ENCODE measurements at places on chromosomes 1 and 21.

DNA sequence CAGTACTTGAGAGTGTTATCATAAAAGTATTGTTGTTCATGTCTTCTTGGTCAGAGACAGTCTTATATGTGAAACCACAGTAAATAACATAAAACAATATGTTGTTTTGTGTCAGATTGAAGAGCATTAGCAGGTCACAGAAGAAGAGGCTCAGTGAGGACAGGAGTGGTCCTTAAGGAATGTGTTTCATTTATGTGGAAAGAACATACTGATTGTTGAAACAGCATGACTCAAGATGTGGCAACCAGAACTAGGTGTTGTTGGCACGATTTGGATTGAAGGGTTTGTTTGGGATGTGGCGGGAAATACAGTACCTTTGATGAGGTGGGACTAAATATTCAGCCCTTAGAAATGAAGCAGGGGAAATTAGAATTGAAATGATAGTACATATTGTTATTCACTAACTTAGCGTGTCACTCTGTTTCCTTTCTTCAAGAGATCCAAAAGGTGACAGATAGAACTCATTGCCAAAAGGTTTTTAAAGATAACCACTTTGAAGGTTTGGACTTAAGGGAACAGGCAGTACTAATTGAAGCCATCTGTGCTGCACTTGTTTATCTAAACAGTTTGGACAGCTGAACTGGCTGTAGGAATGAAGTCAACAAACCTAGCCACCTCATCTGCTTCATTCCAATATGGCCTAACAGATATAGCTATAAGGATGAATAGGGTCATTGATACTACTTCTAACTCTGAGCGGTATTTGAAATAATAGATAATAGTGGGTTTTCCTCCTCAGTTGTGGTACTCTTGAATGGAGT lies 14.4 kb downstream of the RALGPS2 start:
- no peak for DNase-seq

- DNase-seq, result no peak
Measured at GRCh38 chr1:172936088-172936645, 114.6 kb downstream of the TNFSF18 start.

- no peak for DNase-seq
Measured at GRCh38 chr1:27120854-27121253, 34.1 kb downstream of the SLC9A1 start.

DNA sequence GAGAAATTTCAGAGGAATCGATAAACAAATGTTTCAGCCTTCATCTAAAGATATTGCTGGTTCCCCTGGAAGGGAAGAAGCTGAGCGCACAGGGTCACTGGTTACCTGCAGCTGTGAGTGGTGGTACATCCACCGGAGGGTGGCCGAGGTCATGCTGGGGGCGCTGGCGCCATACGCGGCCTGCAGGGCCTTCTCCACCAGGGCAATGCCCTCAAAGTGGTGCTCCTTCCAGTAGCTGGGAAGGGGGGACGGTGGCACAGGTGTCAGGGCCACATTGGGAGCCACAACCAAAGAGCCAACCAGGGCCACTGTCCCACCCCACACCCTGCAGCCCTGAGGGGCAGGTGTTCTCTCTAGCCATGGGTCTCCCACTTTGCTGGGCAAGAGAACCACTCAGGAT lies 4.7 kb downstream of the AKR7A3 start:
- DNase-seq, result no peak

DNA sequence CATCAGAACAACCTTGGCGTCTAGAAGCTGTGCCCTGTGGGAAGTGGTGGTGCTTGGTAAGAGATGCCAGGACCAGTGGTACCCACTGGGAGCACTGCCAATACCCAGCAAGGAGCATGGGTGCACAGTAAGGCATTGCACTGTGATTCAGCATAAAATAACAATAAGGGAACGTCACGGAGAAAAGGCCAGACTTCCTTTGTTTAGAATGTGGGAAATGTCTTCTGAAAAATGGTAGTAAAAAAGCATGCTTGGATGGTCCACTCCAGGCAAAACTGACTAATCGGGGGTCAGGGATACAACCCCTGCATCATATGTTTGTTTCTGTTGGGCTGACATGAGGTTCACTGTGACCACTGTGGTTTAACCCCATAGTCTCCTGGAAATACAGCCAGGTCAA lies 14.7 kb downstream of the METTL18 start:
- peak; percentile 3 for DNase-seq

DNA sequence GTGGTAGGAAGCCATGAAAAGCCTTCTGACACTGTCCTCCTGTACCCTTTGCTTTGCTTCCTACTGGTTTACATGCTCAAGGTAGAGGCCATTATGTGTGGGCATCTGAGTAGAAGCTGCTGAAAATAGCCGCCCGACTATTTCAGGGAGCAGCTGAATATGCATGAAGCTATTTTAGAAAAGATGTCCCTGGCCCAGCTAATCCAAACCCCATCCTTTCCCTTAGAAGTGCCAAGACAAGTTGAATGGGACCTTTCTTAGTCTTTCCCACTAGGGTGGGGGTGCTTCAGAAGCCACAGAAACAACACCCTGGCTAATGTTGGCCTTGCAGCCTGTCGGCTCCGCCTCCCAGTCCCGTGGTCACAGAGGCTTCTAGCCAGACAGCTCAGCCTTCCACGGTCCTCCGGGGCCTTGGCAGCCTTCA lies 205.1 kb upstream of the EDN2 start:
- no peak for DNase-seq

GRCh38 chr1:195872376-195872775 lies 735.9 kb downstream of the KCNT2 start:
- no peak for DNase-seq

GRCh38 chr1:109824349-109825115 lies 60.8 kb upstream of the EPS8L3 start:
- no peak for DNase-seq

DNA sequence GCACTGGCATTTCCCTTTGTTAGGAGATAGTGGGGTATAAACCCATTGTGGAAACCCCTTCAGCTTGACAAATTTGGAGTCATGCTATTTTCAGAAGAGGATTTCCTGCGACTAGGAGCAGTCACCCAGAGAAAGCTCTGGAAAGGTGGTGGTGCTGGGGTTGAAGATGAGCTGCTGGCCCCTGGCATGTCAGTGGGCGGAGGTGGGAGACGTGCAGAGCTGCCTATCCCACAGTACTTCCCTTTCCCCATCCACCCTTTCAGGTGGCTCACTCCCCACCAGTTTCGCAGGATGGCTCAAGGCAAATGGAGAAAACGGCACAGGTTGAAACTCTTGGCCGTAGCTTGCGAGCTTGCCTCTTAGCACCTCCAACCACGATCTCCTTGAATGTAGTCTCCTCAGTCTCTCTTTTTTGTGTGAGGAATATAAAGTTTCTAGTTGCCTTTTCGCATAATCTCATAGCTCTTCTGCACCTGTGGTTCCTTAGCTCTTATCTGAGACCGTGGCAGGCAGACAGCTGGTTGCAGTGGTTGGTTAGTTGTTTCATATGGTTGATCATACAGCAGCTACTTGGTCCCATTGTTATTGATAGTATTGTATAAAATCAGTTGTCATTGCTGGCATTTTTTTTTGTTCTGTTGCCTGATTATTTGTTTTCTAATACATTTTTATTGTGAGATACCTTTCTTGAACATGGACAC lies 48.2 kb downstream of the ADARB1 start:
- DNase-seq, result no peak

GRCh38 chr1:154198756-154199562 lies 7.1 kb upstream of the TPM3 start:
- DNase-seq, result peak; percentile 29

GRCh38 chr1:75731881-75732280 lies 7.4 kb downstream of the ACADM start:
- no peak for DNase-seq

DNA sequence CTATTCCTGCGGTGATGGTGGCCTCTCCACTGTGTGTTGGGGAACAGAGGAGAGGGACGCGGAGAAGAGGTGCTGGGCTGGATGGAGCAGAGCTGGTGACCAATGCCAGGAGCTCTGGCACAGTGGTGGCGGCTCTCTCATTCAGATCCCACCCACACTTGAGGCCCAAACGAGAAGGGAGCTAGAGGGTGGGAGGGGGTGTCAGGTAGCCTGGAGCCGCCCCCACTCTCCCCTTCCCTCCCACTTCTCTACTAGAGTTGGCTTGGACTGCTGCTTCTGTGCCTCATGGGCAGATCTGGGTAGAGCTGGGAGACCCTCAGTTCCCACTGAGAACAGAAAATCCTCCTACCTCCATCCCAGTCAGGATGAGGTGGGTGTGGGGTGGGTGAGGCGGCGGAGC lies 3.5 kb downstream of the TTC39A start:
- DNase-seq, result no peak

DNA sequence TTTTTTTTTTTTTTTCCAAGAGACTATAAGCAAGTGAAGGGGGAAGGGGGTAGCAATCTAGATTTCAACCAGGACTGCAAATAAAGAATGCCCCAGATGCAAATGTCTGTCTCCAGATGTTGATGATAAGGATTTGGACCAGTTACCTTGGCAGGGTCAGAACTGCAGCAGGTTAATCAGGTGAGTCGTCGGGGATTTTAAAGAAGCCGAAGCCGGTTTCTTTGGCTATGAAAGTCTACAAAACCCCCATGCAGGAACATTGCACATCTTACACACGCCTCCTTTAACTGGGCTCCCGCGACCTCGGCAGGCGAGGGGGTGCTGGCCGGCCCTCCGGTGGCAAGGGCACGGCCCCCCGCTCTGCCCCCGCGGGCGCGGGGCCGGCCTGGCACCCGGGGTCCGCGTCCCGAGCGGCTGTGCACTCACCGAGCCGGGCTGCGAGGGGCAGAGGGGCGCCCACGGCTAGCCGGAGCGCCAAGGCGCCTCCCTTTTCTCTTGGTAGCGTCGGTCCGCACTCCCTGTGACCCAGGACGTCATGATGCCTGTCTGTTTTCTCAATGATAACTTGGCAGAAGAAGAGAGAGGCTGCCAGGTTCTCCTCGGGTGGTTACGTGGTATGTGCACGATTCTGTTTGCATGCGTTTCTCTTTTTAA lies 366.3 kb upstream of the ESRRG start:
- peak; percentile 45 for DNase-seq

- DNase-seq, result peak; percentile 61
Measured at GRCh38 chr21:25385911-25386474, 221.3 kb downstream of the MRPL39 start.

Measured in COR-L47 (cell line).